ENCODE measurements at places on chromosomes 2 and 18.

DNA sequence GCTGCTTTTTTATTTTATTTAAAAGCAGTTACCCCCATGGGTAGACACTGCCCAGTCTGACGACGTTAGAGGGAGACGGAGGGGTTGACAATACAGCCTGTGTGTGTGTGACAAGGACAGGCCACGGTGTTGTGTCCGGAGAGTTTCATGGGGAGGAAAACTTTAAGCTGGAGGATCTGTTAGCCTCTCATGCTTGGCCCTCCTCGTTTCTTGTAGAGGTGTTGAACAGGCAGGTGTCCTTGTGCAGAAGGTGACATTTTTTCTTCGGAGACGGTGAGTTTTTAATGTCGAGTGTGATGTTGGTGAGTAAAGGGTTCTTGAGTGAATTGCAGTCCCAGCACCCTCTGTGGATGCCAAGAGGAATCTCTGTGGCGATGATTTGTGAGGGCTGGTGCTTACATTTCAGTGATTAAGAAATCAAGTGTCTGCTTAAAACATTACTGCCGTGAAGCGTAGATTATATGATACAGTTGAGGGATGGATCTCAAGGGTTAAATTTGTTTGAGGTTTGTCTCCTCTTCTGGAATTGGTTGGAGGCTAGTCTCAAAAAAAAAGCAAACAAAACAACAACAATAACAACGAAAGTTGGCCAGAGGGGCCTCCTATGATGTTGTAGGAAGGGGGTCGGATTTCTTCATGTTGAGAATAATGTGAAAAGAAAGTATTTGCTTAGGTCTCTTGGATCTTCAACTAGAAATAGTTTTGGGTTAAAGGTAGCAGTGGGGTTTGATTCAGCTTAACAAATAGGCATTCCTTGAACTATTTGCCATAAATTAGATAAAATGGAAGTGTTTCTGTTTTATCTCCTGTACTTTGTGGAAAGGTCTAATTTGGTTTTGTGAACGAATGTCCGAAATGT is 1.6 kb downstream of the NCOA1 start:
- no peak for DNase-seq

GRCh38 chr2:197615016-197615652 is 60.3 kb downstream of the RFTN2 start:
- no peak for DNase-seq

DNA sequence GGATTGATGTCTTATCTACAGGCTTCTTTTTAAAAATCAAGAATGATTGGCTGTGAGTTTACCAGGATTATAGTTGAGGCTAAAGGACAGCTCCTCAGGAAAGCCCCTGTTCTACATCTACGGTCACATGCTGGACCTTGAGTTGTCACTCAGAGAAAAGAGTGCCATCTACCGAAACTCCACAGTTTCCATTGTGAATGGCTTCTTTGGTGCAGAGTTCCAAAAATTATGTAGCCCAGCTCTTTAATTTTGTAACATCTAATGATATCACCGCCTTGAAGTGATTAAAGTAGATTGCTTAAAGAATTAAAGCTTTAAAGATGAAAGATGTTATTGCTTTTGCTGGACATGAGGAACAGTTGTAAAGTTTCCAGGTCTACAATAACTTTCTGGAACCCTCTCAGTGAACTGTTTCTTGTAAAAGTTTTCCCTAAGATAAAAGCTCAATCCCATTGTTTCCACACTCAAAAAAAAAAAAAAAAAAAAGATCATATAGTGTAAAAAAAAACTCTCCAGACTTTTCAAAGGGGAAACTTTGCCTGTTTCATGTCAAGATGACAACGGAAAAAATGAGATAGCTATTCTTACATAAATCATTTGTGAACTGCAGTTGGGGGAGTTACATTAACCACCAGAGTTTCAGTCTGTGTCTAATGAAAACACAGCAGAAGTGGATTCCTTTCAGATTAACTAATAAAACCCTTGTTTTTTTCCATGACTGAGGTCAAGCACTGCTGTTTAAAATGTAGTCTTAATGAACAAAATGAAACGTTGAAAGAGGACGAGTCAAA is 4.3 kb downstream of the COL3A1 start:
- DNase-seq: no peak

DNA sequence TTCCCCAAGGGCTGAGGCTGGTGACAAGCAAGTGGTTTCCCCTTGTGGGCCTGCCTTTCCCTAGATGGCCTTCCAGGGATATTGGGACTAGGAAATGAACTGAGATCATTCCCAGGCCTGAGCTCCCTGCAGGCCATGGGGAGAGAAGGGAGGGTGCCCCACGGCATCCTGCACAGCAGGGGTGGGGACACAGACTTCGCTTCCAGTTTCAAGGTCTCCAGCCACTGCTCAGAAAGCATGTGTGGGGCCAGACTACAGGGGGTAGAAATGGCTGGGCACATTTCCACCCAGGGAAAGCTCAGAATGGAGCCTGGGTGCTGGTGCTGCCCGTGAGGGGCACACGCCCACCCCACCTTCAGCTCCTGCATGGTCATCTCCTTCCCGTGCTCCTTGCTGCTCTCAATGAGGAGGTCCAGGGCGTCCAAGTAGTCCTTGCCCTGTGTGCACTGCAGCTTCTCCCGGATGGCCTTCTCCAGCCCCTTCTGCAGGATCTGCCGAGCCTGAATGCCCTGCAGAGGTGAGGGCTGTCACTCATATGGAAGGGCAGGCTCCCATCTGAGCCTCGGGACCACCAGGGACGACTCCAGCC is 13.2 kb downstream of the CYP26B1 start:
- no peak for DNase-seq
